ENCODE measurements at places on chromosomes 7 and 10.

DNA sequence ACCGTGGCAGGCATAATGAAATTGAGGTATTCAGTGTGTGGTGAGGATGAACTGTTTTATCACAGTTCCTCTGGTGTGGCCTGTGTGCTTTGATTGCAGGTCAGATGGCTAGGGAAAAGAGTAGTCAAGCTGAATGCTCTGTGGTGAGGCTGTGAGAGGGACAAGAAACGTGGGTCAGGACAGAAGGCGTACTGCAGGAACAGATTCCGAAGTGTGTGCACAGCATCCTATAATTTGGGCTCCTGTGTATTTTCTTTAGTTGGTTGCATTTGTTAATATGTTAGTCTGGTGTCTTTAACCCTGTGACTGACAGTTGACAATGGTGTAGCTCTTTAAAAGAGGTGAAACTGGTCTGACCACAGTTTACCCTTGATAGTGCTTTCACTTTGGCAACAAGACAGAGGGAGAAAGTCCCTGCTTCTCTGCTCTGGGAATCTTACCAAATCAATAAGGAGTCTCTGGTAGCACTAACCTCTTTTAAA lies 76.5 kb downstream of the AUTS2 start:
- DNase-seq: no peak

DNA sequence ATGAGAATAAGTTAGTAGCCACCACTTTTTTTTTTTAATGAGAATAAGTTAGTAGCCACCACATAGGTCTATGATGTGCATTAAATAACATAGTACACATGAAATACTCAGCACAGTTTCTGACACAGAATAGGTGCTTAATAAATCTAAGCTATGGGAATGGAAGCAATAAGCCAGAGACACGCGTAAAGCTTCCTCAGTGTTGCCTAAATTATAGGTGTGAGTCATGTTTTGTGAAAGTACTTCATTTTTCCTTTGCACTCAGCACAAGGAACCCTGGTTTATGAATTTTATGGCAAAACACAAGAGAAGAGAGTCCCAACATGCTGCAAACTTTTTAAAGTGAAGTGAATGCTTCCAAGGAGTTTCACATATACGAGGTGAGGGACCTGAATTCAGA lies 267.4 kb downstream of the RNLS start:
- no peak for DNase-seq

- no peak for DNase-seq
Observed at GRCh38 chr7:107133396-107133795, 35.4 kb upstream of the HBP1 start.

GRCh38 chr7:20233362-20233761 lies 16.2 kb upstream of the MACC1 start:
- DNase-seq: no peak

GRCh38 chr10:64574371-64574770 lies 1053.2 kb downstream of the REEP3 start:
- no peak for DNase-seq

DNA sequence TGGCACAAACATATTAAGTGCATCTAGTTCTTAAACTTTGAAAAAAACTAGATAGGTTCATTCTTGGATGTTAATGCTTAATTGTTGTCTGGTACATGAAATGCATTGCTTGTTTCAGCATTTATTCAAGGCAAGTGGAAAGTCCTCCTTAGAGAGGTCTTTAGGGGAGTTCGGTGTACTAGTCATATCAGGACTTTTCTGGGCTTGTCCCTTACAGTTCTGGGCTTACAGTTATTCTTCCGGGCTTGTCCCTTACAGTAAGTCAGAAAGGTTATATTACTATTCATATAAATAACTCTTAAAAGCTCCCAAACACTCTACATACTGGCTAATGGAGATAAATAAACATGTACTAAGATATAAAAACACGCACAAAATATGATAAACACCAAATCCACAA lies 61.6 kb upstream of the MRLN start:
- DNase-seq: no peak

DNA sequence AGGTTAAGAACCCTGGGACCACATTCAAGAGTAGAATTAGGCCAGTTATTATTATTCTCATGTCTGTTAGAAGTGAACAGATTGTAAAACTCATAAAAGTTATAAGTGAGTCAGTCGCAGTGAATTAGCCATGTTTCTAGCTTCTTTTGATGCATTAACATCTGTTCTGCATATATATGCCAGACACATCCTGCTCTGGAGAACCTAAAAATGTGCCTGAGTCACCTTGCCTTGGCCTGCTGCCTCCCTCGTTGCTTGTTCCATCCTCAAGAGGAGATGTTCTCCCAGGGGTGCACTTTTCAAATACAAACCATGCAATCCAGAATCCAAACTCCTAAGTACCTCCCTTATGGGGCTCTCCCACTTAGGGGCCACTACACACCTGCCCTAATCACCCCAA lies 14.8 kb downstream of the TSPAN12 start:
- no peak for DNase-seq

DNA sequence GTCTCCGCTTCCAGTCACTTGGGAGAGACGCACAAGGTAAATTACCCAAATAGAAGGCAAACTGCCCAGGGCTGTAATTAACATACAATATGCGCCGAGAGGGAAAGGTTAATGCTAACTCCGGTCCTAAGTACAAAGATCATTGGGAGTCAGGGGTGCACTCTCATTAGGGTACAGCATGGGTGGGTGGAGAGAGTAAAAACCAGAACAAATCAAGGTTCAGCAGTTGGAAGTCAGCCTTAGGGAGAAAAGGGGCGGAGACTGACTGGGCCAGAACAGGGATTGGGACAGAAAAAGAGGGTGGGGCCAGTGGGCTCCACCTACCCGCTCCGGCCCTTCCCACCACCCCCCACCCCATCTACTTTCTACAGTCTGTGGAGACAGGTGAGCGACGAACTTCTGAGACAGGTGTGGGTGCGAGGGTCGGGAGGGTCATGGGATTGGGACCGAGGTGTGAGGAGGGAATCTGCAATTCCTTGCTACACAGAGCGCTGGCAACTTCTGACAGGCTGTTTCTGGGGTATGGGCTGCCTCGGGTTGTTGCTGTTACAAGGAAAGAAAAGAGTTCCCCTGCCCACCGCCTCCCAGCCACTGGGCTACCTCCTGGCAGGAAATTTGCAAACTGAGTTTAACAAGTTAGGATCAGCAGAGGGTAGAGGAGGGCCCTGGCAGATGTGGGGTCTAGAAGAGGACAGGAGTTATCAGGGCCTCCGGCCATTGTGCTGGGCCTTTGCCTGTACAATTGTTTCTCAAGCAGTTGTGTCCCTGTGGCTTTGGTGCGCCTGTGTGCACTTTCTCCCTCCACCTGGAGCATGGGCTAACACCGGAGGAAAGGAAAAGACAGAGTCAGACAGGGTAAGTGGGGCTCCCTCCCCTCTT lies at the start of gene TMEM139:
Gene TMEM139 (plus strand): TSS at position 368 of the 879 bp plus-strand sequence. CDS start 1,000 bp downstream, outside the sequence.
- DNase-seq: no peak

- no peak for DNase-seq
Observed at GRCh38 chr10:95536017-95536416, 25.2 kb downstream of the SORBS1 start.

GRCh38 chr10:73774637-73775036 lies 7.2 kb upstream of the CHCHD1 start:
- DNase-seq: no peak

- DNase-seq: peak; percentile 15
Observed at GRCh38 chr10:128011059-128011979, 104.4 kb downstream of the PTPRE start.

DNA sequence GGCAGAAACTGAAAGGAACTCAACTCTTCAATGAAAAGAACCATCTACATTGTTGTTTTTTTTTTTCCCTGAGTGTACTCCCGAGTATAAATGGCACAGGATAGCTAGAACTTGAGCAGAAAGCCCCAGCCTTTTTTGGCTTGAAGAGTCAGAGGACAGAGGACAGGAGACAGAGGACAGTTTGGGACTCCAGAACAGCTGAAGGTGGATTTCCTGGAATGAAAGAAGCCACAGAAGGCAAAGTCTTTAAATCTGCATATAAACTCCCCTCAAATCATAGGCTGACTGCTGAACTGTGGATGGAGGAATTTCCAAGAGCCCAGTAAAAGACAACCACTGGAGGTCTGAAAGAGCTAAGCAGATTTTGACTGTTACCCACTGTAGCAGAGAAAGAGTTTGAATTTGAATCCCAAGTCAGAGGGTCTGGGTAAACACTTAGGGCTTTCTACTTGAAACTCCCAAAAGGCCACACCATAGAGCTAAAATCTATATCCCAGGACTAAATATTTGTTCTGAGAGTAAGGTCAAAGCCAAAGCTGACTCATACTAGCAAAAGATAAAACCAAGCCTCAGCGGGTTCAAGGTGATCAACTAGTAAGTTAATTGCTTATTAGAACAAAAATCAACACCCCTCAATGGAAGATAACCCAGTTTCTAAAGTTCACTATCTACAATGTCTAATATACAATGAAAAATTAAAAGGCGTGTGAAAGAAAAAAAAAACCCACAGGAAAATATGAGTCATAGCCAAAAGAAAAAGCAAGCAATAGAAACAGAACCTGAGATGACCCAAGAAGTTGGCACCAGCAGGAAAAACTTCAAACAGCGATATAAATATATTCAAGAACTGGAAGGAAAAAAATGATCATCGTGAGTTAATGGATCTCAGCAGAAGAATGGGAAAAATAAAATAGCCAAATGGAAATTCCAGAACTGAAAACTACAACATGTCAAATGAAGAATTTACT lies 1.8 kb upstream of the OPN1SW start:
- no peak for DNase-seq

GRCh38 chr10:124643330-124644009 lies 100.7 kb downstream of the FAM53B start:
- DNase-seq: no peak
